ENCODE measurements at places on chromosomes 3 and 15. TPM values are rescaled to one million over a fixed set of nuclear protein-coding genes. Genes with fewer than 3 reads are reported as not detected.

GRCh38 chr3:190173426-190173825 lies 52.7 kb upstream of the P3H2 start:
- H3K27ac ChIP-seq, result no peak overlapping the region
- no peaks in the 10 kb centered on the region for H3K4me1 ChIP-seq
- H3K36me3 ChIP-seq, result no peaks in the 10 kb centered on the region
- no peak for DNase-seq
- H3K27me3 ChIP-seq, result no peaks in the 10 kb centered on the region
- no peak overlapping the region for H3K4me3 ChIP-seq

GRCh38 chr3:197456261-197457091 lies 99.3 kb downstream of the BDH1 start:
- peak overlapping the region; percentile 30 for H3K27ac ChIP-seq
- no peaks in the 10 kb centered on the region for H3K36me3 ChIP-seq
- no peaks in the 10 kb centered on the region for H3K4me1 ChIP-seq

GRCh38 chr3:82376883-82377282 lies 615.4 kb upstream of the GBE1 start:
- H3K4me1 ChIP-seq, result no peaks in the 10 kb centered on the region
- no peak overlapping the region for H3K27ac ChIP-seq
- H3K36me3 ChIP-seq, result no peaks in the 10 kb centered on the region
- H3K4me3 ChIP-seq, result no peak overlapping the region
- H3K27me3 ChIP-seq, result no peaks in the 10 kb centered on the region
- no peak for DNase-seq

GRCh38 chr15:53569751-53570480 lies 189.5 kb downstream of the WDR72 start:
- no peak for DNase-seq
- H3K27me3 ChIP-seq, result no peaks in the 10 kb centered on the region
- no peak overlapping the region for H3K4me3 ChIP-seq
- H3K4me1 ChIP-seq, result no peaks in the 10 kb centered on the region
- no peak overlapping the region for H3K27ac ChIP-seq
- H3K36me3 ChIP-seq, result no peaks in the 10 kb centered on the region

DNA sequence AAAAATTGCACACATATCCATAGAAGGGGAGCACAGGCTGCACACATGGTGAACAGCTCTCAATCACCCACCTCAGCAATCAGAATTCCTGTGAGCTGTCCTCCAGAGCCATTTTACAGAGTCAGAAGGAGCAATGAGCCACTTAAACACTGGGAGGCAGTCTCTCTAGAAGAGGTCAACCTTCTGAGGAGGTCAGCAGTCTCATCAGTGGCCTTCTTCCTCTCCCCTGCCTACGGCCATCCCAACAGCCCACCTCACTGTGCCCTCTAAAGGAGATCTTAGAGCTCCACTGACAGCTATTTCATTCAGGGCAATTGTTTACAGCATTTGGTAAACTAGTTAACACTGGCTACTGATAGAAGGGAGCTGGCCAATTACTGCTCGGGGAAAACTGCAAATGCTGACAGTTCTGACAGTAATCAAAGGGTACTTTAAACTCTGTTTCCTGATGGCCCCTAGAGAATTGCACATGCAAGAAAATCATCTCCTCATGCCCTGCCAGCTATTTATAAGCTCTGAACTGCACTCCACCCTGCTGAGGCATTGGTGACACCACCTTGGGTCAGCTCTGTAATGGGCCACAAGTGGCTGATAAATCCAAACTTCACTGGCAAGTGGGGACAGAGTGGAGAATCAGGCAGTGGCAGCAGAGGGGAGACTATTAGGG lies 42.1 kb upstream of the TSPAN3 start:
- H3K36me3 ChIP-seq, result no peaks in the 10 kb centered on the region
- no peak for DNase-seq
- H3K4me3 ChIP-seq, result no peak overlapping the region
- no peak overlapping the region for H3K27ac ChIP-seq
- no peaks in the 10 kb centered on the region for H3K27me3 ChIP-seq

- DNase-seq, result no peak
- no peaks in the 10 kb centered on the region for H3K36me3 ChIP-seq
- H3K4me1 ChIP-seq, result no peaks in the 10 kb centered on the region
- H3K27ac ChIP-seq, result no peak overlapping the region
- no peaks in the 10 kb centered on the region for H3K27me3 ChIP-seq
- no peak overlapping the region for H3K4me3 ChIP-seq
Observed at GRCh38 chr3:124854009-124854408, 33.2 kb downstream of the ITGB5 start.

DNA sequence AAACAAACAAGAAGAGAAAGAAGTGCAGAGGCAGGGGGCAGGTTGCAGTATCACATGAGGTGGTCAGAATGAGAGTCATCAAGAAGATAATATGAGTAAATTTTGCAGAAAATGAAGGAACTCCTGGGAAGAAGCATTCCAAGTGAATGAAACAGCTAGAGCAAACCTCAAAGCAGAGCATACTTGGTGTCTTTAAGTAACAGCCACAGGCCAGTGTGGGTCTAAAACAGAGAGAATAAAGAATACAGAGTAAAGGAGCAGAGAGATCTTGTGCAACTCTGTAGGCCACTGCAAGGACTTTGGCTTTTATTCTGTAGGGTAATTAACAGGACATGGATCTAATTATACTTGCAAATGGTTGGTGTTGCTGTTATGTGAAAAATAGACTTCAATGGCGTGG lies 81.3 kb downstream of the STAC start:
- no peaks in the 10 kb centered on the region for H3K27me3 ChIP-seq
- no peak overlapping the region for H3K27ac ChIP-seq
- DNase-seq, result no peak
- no peaks in the 10 kb centered on the region for H3K36me3 ChIP-seq

MELTF gene
- 6.9 TPM for total RNA-seq

GRK7 gene
- 0.17 TPM for total RNA-seq

ITPKA gene
- total RNA-seq, result 14.2 TPM

All from prostate gland (tissue), 2 donors.